ENCODE measurements at places on chromosomes 5 and 9.

- peak; percentile 87 for DNase-seq
These were observed 26.3 kb upstream of the TENT4A start for GRCh38 chr5:6686915-6687409.

- no peak for DNase-seq
These were observed 30.0 kb upstream of the PPP1R2B start for GRCh38 chr5:156819967-156820581.

GRCh38 chr5:93708442-93708841 is 33.0 kb downstream of the POU5F2 start:
- DNase-seq, result no peak

DNA sequence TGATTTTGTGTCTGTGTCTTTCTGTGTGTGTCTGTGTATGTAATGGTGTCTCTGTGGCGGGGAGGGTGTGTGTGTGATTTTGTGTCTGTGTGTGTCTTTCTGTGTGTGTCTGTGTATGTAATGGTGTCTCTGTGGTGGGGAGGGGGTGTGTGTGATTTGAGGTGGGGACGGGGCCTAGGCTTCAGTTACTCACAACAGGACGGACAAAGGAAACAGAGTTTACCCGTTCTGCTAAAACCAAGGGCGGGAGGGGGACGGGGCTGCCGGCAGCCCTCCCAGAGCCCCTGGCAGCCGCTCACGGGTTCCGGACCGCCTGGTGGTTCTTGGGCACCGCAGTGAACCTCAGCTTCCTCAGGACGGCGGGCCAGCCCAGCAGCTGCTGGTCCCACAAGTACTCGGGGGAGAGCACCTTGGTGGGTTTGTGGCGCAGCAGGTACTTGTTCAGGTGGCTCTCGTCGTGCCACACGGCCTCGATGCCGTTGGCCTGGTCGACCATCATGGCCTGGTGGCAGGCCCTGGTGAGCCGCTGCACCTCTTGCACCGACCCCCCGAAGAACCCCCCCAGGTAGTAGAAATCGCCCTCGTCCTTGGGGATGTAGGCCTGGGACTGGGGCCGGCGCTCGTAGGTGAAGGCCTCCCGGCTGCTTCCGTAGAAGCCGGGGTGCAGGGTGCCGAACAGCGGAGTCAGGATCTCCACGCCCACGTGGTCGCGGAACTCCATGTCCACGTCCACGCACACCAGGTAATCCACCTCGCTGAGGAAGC is 19.4 kb downstream of the ABO start:
- DNase-seq, result no peak

GRCh38 chr9:109424618-109425017 is 73.5 kb downstream of the PTPN3 start:
- DNase-seq, result no peak

DNA sequence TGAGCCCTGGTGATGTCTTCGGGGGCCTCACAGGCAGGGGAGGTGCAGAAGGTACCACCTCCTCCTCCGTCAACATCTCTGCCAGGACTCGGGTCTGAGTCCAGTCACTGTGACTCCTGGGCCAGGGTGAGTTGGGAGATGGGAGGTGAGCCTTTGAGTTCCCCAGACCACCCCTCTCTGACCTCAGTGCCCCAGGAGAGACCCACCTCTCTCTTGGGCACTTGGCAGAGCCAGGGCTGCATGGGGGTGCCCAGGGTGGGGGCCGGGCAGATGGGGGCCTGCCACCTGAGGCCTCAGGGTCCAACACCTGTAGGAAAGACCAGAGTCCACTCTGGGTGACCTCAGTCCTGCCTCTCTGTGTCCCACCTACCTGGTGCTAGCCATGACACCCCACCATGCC is 6.8 kb downstream of the KIF12 start:
- no peak for DNase-seq

- no peak for DNase-seq
These were observed 268.2 kb downstream of the BRINP1 start for GRCh38 chr9:119101048-119101447.

- no peak for DNase-seq
These were observed 104.3 kb downstream of the FGF18 start for GRCh38 chr5:171523781-171524180.

DNA sequence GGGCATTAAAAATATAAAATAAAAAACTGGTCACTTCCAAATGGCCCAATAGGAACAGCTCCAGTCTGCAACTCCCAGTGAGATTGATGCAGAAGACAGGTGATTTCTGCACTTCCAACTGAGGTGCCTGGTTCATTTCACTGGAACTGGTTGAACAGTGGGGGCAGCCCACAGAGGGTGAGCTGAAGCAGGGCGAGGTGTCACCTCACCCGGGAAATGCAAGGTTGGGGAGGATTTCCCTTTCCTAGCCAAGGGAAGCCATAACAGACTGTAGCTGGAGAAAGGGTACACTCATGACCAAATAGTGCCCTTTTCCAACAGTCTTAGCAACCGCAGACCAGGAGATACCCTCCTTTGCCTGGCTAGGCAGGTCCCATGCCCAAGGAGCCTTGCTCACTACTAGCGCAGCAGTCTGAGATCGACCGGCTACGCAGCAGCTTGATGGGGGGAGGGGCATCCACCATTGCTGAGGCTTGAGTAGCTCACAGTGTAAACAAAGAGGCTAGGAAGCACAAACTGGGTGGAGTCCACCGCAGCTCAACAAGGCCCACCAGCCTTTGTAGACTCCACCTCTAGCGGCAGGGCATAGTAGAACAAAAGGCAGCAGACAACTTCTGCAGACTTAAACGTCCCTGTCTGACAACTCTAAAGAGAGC is 12.7 kb downstream of the RLN1 start:
- peak; percentile 33 for DNase-seq

DNA sequence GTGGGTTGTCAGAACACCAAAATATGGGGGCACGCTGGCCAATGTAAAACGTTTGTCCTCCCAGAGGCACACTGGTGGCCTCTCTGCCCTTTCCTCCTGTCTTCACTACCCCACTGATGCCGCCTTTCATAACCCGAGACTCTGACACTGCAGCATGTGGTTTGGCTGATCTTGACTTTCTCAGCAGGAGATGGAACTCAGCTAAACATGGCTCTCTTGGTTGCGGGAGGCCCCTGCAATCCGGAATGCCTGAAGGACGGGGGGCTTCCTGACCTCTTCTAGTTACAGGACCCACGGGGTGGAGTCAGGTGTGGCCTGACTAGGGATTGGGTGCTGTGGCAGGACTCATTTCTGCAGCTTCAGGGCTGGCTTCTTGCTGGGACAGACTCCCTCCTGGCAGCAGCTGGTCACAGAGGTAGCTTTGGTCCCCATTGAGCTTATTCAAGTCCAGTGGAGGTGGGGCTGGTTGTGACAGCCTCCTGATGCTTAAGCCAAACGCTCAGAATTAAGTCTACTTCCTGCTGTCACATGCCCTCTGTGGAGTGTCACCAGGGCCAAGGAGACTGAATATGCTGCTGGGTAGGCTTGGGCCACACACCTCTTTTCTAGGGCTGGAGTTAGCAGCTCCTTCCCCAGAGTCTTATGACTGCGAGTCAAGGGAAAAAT is 44.2 kb downstream of the NXNL2 start:
- no peak for DNase-seq

- no peak for DNase-seq
These were observed 26.9 kb downstream of the DAP start for GRCh38 chr5:10734037-10734709.

DNA sequence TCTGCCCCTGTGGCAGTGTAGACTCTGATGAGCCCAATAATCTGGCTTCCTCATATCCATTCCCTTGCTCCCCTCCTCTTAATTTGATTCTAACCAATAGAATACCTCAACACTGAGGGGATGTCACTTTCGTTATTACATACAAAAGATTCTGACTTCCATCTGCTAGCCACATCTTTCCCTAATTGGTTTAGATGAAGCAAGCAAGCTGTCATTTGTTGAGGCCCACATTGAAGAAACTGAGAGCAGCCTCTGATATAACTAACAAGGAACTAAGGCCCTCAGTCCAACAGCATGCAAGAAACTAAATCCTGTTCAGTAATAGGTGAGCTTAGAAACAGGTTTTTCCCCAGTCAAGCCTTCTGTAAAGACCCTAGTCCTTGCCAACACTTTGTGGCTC is 5.8 kb downstream of the ADAMTS6 start:
- no peak for DNase-seq

GRCh38 chr5:158304607-158305006 is 445.7 kb upstream of the CLINT1 start:
- DNase-seq, result no peak

DNA sequence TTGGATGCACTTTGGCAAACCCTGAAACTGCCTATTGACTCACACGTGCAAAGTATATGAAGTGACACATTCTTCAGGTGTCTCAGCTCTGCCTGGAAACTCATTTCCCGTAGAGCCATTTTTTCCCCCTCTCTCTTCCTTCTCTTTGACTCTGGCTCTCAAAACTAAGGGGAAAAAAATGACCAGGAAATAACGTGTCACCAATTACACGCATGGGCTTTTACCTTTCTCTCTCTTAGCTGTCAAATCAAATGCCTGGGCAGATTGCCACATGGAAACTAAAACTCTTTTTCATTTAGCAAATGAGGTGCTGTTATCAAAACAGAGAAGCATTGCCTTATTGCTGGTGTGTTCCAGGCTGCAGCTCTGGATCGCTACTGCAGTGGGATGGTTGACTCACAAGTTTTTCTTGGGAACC is 18.3 kb upstream of the IFNK start:
- DNase-seq, result no peak

DNA sequence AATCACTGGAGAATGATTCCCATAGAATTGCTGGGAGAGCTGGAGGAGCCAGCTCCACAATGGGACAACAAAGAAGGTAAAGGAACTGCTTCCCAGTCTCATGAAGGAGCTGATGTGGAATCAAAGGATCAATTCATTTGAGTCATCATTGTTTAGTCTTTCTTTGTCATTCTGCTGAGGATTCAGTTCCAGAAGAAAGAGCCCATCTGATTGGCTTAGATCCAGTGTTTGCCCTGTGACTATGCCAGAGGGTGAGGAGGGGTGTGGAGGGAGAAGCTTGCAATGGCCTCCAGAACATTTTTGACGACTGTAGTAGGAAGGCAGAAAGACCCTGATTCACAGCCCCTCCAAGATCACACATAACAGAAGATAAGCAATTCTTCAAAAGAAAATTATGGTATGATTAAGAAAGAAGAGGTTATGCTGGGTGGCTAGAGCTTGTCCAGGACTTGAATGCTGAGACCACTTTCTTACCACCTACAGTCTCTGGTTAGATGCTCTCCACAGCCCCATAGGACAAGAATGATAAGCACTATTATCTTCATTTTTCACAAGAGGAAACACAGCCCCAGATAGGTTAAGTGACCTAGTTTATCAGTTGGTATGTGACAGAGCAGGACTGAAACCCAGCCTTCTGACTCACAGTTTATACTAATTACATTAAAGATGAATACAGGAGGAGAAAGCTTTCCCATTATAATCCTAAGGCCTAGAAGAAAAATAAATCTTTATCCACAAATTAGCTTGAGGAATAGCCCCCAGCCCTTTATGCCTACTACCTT is 363.1 kb downstream of the PRELID2 start:
- DNase-seq, result no peak
